NCI-H1436 (cell line): ENCODE measurements at places on chromosomes 3 and 15.

DNA sequence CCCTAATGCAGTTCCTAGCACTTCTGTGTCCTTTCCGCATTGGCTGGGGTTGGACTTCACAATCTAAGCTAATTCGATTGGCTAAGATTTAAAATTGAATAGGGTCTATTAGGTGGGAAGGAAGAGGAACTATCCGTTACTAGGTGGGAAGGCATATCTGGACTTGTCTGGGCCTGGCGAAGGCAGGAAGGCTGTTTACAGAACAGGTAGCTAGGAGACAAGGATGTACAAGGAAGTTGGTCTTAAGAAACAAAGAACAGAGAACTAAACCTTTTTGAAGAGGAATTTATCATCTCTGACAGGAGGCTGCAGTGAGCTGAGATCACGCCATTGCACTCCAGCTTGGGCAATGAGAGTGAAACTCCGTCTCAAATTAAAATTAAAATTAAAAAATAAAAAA is 17.3 kb upstream of the ATG7 start:
- DNase-seq, result no peak

DNA sequence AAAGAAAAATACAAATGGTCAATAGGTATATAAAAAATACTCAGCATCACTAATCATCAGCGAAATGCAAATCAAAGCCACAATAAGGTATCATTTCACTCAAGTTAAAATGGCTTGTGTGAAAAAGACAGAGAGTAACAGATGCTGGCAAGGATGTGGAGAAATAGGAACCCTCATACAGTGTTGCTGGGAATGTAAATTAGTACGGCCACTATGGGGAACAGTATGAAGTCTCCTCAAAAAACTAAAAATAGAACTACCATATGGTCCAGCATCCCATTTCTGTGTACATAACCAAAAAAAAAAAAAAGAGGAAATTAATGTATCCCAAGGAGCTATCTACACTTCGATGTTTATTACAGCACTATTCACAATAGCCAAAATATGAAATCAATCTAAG is 98.1 kb upstream of the TGFBR2 start:
- no peak for DNase-seq

DNA sequence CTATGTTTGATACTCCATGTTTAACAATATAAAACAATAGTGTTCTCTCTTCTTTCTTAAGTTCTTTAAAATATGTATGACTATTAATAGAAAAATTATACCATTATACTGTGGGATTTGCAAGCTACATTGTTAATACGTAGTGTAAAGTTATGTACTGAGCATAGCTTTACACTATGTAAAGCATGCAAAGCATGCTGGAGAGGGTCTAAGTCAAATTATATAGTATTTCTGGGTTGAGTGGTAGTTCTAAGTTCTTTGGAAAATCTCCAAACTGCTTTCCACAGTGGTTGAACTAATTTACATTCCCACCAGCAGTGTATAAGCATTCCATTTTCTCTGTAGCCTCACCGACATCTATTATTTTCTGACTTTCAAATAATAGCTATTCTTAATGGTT is 253.0 kb downstream of the RAP2B start:
- DNase-seq, result no peak

DNA sequence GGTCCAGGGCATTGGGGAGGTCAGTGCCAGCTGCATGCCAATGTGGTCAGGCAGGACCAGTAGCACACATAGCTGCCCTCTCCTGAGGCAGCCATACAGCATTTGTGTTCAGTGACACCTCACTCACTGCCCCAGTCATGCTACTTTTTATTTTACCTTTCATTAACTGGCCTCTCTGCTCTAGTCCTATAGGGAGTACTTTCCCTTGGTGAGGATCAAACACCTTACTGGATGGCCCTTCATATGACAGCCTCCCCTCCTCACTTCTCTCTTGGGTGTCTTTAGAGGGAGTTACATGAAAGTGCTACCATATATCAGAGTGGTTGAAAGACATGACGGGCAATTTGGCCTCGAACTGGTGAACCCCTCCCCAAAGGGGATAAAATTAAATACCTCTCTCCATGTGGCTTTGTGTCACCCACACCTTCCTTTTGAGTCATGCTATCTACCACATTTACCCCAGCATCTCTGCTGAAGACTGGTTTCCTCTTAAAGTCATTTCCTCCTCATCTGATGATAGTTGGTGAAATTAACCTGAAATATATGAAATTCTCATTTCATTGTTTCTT is 17.6 kb downstream of the RLBP1 start:
- DNase-seq, result no peak

- no peak for DNase-seq
Measured at GRCh38 chr3:85979034-85979433, 1011.9 kb downstream of the VGLL3 start.

DNA sequence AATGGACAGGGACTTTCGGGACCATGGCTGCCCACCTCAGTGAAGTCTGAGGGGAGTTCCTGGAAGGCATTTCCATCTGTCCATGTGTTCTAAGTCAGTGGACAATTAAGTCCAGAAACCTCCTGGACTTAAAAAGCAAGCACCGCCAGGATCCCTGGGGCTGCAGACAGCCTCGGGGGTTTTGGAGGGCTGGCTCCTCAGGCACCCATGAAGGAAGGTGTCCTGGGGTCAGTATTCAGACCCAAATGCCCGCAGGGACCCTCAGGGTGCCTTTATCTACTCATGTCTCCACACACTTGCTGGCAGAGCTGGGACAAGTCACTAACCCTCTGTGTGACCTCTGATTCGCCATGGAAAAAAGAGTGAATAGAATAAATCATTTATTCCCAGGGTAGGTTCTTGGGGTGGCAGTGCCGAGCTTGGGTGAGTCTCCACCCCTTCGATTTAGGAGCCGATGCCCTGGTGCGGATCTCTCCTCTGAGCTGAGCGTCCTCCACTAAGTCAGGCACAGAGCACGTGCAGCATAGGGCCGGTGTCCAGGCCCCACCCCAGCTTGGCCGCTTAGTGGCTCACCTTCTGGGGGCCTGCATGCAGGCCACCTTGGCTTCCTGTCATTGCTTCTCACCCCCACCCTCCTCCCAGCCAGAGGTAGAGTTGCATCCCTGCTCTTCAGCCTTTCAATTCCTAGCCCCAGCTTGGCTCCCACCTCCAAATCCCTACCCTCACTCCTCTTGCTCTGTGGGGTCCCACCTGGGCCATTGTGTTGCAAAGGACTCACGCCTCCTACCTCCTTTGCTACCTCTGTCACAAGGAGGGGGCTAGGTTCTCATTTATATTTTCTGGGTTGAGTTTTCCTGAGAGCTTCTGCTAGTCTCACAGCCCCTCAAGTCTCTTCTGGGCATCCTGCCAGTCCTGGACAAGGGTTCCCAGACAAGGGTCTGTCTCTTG is 19.9 kb downstream of the SLC6A6 start:
- no peak for DNase-seq

GRCh38 chr3:193140381-193140780 is 100.6 kb upstream of the PLAAT1 start:
- no peak for DNase-seq

DNA sequence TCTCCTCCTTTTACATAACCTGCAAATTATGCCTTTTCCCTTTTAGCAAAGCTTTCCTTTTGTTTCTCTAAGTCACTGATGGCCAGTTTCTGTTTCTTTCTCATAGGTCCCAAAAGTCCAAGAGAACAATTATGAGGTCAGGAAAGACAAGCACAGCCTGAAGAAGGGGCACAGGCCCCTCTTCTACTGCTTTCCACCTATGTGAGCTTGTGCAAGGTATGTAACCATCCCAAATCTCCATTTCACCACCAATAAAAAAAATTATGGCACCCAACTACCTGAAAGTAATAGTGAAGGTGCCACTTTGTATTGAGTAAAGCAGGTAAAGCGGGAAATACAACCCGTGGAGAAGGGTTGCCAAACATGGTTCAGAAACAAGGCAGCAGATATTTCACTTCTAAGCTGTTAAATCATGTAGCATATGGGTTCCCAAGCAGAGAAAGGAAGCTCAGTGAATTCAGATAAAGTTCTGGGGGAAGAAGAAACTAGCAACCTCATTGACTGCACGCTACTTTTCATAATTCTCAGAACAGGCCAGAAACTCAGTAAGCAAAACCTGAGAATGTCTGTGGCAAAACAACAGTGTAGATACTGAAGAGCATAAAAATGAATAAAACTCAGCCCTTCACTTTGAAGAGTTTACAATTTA is 4.2 kb downstream of the PLOD2 start:
- no peak for DNase-seq

GRCh38 chr3:113005611-113006010 is 14.8 kb downstream of the GTPBP8 start:
- no peak for DNase-seq

GRCh38 chr15:48177766-48178647 is at the start of gene MYEF2:
Gene MYEF2 (minus strand): TSS chr15:48178295. CDS start chr15:48178237, 58 bp downstream.
- peak; percentile 90 for DNase-seq

GRCh38 chr3:107796791-107797190 is 274.0 kb downstream of the BBX start:
- DNase-seq, result no peak

DNA sequence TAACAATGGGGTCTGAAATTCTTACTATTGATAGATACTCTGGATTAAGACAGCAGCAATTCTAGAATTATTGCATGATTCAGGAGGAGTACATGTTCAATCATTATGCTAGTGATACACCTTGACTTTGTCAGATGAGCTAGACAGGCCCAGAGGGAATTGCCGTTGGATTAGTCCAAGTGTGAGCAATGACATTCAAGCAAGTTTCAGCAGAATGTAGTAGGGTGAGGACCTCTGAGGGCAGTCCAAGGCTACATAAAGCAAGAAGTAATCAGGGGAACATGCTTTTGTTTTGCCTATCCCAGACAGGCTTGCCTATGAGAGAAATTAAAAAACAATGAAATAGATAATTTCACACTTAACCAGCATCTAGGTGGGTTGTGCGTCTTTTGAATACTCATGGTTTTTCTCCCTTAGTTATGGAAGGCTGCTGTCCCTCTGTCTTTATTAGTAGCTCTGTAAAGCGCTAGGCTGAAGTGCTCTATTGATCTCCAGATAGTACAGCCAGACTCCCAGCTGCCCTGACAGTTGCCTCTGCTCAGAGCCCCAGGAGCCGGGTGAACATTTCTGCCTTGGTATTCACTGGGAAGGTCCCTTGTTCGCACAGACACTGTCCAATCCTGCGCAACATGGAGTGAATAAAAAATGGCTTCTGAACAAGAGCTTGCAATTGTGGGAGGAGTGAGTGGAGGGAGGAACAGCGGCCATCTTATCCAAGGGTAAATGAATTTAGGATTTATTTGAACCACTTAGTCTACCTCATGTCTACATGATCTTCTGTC is 316.6 kb upstream of the ONECUT1 start:
- DNase-seq, result no peak

DNA sequence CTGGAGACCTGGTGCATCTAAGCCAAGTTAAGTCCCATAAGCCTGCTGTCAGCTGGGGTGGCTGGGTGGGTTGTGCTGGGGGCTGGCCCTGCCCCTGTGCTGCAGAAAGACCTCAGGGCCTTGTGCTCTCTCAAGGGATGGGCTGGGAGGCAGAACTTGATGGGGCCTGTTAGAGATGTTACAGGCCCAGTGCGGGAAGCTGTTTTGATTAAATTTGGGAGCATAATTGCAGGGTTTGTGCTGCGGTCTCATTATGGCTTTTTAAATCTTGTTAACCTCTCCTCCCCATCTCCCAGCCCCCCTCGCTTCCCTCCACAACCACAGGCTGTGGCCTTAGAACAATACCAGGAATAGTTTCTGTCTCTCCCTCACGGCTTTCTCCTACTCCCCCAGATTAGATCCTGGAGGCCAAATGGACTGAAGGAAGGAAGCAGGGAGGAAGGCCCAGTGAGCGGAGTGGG is 87.6 kb upstream of the TLE3 start:
- DNase-seq, result no peak

GRCh38 chr3:47002171-47003055 is 22.9 kb downstream of the NBEAL2 start:
- DNase-seq, result no peak

DNA sequence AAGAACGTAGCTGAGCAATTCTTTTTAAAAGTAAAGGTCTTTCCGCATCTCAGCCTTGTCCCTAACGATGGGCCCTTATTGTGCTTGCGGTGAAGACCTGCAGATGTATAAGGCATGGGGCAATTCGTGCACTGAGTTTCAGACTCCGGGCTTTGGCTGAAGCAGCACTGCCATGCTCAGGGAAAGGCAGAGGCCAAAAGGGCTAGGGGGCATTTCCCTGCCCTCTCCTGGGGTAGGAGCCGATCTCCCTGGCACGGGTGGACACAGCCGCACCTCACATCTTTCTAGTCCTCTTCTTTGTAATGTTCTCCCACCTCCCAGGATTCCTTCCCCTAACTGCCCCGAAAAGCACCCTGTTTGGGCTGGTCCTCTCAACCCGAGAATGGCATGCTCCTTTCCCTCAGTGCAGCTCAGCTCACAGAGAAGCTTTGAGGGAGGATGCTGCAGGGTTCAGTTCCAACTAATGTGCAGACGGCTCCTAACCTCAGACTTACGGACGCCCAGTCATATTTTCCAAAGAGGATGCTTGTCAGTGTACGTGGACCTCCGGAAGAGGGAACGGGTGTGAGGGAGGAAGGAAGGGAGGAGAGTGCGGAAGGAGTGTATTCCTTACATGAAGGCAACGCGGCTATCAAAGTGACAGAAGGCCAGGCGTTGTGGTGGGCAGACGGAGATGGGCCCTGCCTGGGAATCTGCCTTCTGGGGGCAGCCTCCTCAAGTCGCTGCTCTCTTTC is 61.2 kb downstream of the SYNM start:
- DNase-seq, result no peak
